ENCODE measurements at places on chromosomes 11 and 22.

- DNase-seq: no peak
Observed at GRCh38 chr11:94735907-94736306, 32.2 kb upstream of the AMOTL1 start.

GRCh38 chr11:76735841-76736240, 47.3 kb upstream of the TSKU start:
- no peak for DNase-seq

- DNase-seq: no peak
Observed at GRCh38 chr11:111166598-111166997, 78.9 kb upstream of the POU2AF2 start.

- no peak for DNase-seq
Observed at GRCh38 chr11:82767123-82767522, 33.5 kb upstream of the FAM181B start.

DNA sequence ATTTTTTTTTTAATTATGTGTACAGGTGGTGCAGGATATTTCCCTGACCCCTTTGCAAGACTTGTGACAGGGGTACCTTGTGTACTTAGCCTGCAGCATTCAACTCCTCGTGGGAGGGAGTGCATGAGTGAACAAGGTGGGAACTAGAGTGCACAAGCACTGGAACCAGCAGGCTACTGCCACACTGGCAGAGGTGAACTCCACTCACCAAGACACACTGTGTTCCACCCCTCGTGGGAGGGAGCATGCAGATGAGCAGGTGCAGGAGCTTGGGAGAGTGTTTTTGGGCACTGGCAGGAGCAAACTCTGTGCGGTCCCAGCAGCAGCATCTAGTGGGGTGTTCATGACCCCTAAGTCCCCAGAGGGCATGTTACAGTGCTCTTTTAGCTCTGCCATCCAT, 282.7 kb upstream of the PLET1 start:
- no peak for DNase-seq

GRCh38 chr11:67274768-67275605, 8.7 kb downstream of the GRK2 start:
- no peak for DNase-seq

GRCh38 chr11:69447786-69448185, 33.7 kb upstream of the LINC01488 start:
- DNase-seq: no peak

- DNase-seq: peak; percentile 77
Observed at GRCh38 chr11:107565219-107565937, at the start of gene ALKBH8. ALKBH8 (minus strand) TSS chr11:107565735; CDS start chr11:107560893, 4,842 bp downstream.

GRCh38 chr22:35995348-35995747, 33.3 kb downstream of the RBFOX2 start:
- DNase-seq: no peak

GRCh38 chr11:6225896-6226295, 8.5 kb downstream of the FHIP1B start:
- DNase-seq: peak; percentile 69

- peak; percentile 71 for DNase-seq
Observed at GRCh38 chr11:82867495-82868082, 32.6 kb downstream of the PRCP start.

DNA sequence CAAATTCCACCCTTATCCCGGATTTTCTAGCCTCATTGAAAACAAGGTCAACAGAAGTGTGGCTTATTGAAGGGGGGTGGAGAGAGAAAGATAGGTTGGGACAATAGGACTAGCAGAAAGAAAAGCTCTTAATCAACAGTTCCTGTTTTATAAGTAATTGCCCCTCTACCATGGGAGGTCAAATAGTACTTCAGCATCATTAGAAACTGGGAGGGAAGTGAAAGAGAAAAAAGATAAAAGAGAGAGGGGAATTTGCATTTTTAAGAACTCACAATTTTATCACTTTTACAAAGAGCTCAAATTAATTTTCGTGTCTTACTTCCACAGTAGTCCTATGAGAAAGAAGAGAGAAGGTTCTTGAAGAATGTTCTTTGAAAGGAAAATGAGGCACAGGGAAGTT, 89.2 kb downstream of the AMOTL1 start:
- DNase-seq: peak; percentile 30

GRCh38 chr11:44418456-44418830, 108.5 kb upstream of the ALX4 start:
- peak; percentile 66 for DNase-seq

DNA sequence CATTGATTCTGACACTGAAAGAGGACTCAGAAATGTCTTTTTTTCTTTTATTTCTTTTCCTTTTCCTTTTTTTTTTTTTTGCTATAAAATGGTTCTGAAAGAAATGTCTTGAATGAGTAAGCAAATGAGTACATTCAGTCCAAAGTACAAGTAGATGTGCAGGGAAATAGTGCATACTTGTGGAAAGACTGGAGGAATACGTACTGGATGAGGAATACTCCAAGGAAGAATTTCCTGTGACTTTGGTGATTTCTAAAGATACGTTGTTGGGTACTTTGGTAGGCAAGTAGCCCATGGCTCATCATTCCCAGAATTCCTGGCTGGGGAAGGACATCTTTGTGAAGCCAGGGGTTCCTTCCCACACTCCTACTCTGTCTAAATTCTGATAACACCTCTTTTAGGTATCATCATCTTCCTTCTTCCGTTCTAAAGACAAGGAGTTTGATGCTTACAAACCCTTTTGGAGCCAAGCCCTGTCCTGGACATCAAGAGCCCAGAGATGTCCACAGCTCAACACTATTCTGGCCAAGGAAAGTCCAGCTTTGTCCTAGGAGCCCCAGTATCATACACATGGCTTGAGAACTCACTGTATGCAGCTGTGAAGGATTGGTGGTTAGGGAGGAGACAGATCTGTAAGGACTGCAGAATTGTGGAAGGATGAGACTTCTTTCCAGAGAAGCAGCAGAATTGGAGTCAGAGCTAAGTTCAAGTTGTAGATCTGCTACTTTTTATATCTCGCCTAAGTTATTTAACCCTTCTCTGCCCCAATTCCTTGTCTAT, 4.8 kb upstream of the NUP98 start:
- no peak for DNase-seq

DNA sequence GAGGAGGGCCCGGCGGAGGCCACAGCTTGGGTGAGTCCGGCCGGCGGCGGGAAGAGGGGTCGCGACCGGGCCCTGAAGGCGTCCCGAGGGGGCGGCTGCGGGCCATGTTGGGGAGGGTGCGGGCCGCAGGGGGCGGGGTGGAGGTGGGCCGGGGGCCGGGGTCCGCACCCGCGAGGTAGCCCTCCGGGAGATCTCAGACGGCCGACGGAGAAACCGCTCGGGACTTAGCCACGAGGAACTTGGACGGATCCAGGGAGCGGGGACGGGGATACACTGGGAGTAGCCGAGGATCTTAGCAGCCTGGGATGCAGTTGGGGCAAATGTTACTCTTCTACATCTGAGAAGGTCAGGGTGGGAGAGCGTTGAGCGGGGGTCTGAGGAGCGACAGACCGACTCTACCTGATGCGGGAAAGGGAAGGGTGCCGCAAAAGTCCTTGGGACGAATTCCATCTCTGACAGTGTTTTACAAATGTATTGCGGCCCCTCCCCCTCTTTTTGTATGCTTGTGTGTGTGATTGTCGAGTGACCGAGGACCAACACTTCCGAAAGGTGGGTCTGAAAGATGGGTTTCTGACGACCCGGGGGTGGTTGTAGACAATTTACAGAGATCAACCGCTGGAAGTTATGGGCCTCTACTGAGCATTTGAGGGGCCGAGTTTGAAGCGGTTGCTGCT, 658 bp downstream of the STIP1 start:
- no peak for DNase-seq

- DNase-seq: no peak
Observed at GRCh38 chr22:43006753-43007152, 8.2 kb downstream of the PACSIN2 start.

DNA sequence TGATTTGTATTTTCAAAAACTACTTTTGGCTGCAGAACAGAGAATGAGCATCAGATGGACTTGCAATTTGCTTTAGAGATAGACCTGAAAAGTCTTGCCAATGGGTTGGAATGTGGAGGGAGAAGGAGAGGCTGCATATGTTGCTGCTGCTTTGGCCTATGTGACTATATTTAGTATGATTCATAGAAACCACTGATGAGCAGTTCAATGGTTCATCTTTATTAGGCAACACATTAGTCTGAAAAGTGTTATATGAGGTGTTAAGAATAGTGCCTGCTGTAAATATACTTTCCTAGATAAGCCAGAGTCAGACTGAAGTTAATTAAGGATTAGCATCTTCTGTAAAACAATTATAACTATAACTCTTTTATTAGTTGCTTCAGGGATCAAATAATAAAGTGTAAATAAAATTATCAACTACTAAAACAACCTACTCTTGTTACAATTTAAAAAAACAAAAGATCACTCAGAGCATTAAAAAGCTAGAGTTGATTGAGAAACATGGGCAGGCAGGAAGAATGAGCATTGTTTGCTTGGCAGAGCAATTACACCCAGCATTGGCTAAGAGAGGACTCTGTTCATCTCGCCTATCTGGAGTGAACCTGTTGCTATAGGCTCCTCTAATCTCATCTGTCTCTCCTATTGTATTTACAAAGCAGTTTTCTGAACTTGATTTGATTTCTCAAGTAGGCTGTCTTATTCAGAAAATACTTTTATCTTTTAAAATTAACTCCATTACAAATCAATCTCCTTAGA, 36.3 kb downstream of the HORMAD2 start:
- DNase-seq: peak; percentile 25

- DNase-seq: peak; percentile 40
Observed at GRCh38 chr11:67648140-67648795, 2.3 kb downstream of the ACY3 start.

GRCh38 chr11:70900540-70900939, 351.8 kb downstream of the SHANK2 start:
- DNase-seq: no peak

DNA sequence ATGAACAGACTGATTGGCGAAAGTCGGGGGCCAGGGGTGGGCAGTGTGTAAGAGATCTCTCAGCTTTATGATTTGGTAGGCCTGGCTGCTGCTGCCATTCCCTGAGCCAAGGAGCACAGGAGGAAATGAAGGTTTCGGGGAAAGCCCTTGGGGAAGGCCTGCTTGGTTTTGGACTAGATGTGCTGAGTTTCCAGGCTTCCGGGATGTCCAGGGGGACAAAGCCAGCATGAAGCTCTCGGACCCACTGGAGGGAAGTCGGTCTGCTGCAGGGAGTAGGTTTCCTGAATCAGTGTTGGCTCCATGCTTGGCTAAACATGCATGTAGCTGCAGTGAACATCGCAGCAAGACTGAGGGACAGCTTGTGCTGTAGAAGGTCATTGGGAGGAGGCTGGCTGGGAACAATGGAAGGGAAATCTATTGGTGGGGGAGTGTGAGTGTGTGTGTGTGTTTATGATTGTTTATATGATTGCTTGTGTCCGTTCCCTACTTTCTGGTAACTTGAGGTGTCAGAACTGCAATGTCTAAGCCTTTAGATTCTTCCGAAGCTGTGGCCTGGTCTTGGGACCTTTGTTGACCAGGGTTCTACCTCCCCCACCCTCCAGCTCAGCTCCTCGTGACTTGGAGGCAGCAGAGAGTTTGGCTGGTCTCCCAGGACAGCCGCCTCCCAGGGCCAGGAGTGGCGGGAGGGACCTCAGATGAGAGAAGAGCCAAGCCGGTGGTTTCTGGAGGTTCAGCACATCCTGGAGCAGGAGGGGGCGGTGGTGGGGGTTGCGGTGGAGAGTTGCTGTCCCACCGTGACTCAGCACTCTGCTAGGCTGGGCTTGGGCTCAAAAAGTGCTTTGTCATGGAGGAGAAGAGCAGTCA, 4.0 kb upstream of the FTH1 start:
- peak; percentile 97 for DNase-seq

DNA sequence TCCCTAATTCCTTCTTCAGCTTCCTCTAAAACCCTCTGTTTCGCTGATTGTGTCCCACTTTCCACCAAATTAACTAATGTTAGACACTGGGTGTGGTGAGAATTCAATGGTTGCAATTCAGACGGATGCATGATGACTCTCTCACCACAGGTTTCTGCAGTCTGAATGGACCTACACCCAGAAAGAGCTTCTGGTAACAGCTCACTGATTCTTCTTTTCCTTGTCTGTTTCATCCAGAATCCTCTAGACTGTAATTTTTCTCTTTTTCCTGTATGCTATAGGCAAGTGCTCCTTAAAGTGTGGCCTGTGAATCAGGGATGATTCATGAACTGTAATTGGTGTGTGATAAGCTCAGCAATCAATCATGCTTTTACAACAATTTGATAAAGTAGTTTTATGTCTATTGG, 18.1 kb downstream of the MMP10 start:
- peak; percentile 6 for DNase-seq

- DNase-seq: no peak
Observed at GRCh38 chr11:15180212-15180792, 65.6 kb downstream of the INSC start.

GRCh38 chr11:11969380-11970215, 38.8 kb downstream of the DKK3 start:
- DNase-seq: no peak

DNA sequence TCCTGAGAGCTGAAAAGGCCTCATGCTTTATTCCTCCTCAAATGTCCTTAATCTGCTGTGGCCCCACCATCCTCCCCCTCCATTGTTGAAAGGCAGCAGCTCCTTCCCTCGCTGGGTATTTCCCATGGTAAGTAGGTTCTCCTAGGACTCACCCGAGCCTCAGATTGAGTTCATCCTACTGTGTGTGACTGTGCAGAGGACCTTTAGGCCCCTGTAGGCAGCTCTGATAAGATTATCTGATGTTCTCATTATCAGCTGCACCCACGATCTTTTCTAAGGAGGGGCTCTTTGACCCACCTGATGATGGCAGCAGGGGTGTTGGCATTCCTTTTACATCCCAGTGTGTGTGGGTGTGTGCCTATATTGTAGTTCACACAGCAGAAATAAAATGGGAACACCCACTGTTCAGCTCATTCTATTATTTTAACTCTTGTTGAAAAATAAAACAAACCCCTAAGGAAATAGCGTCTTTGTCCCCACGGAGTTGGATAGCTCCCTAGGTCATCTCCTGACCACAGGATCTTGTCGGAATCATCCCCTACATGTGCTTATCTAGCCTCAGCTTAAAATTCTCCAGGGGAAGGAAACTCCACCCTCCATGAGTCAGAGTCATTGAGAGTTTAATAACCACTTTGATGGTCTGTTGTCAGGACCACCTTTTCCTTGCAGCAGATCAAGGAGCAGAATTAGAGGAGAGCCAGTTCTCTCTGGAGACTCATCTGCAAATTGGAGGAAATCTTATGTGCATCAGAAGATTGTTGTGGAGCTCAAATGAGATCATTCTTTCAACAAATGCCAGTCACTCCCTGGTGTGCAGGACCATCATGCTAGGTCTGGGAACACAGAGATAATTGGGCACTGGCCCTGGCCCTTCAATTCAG, 19.3 kb downstream of the ENDOD1 start:
- no peak for DNase-seq

DNA sequence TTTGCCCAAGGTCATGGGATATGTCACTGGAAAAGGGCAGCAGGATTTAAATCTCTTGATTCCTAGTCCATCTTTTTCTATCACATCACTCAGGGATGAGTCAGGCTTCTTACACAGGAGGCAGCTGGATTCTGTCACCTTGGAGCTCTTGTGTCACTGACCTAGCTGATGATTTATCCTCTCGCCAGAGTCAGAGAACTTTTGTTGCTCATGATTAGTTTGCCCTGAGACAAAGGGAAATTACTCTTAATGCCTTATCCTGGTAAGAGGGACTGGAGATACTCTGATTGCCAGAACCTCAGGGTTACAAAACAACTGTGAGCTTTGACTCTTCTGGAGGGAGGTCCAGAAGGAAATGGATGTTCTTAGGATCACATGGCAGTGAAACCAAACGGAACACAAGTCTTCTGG, 10.1 kb downstream of the COA4 start:
- DNase-seq: no peak

- peak; percentile 35 for DNase-seq
Observed at GRCh38 chr22:49853981-49854831, 562 bp downstream of the ZBED4 start.
